ENCODE measurements at places on chromosomes 12 and 14.

GRCh38 chr12:17333287-17333686 lies 727.3 kb upstream of the LMO3 start:
- DNase-seq, result no peak

DNA sequence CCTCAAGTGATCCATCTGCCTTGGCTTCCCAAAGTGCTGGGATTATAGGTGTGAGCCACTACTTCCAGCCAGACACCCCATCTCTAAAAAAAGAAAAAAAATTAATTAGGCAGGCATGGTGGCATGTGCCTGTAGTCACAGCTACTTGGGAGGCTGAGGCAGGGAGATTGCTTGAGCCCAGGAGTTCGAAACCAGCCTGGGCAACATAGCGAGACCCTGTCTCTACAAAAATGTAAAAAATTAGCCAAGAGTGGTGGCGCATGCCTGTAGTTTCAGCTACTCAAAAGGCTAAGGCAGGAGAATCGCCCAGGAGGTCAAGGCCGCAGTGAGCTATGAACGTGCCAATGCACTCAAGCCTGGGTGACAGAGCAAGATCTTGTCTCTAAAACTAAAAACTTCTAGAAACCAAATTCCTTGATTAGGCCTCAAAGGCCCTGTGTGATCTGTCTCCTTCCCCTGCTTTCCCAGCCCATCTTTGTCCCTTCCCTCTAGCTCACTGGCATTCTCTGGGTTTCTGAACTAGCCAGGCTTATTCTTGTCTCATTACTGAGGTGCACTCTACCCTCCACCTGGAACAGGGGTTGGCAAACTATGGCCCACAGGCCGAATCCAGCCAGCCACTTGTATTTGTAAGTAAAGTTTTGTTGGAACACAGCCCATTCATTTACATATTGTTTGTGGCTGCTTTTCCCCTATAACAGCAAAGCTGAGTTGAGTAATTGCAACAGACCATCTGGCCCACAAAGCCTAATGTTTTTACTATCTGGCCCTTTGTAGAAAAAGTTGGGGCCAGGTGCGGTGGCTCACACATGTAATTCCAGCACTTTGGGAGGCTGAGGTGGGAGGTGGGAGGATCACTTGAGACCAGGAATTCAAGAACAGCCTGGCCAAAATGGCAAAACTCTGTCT lies 17.2 kb upstream of the TPCN1 start:
- DNase-seq, result no peak

DNA sequence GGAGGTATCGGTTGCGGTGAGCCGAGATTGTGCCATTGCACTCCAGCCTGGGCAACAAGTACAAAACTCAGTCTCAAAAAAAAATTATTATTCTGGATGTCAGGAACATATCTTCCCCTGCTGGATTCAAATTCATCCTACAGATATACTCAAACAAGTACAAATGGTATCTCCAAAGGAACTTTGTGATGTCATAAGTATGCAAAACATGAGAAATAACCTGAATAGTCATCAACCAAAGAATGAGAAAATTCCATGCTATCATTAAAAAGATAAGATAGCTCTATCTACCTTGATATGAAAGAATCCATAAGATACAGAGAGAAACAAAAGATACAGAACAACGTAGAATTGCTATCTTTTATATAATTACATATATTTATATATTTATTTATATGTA lies 67.7 kb downstream of the EEA1 start:
- DNase-seq, result no peak

DNA sequence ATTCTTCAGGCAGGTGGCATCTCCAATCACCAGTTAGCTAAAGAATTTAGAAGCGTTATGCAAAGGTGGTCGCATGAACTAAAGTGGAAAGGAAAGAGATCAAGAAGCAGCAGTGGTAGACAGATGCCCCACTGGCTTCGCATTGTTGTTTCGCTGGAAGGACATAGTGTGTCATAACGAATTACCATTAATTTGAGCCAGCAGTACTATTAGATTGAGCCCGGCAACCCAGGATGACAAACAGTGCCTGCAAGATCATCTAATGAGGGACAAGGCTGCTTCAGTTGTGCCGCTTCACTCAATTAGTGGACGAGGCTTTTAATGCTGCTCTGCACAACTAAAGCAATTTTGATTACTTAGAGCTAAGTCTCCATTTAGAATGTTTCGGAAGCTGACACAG lies 274.5 kb upstream of the SOX5 start:
- no peak for DNase-seq

- no peak for DNase-seq
Measured at GRCh38 chr14:65783576-65783975, 371.0 kb downstream of the FUT8 start.

DNA sequence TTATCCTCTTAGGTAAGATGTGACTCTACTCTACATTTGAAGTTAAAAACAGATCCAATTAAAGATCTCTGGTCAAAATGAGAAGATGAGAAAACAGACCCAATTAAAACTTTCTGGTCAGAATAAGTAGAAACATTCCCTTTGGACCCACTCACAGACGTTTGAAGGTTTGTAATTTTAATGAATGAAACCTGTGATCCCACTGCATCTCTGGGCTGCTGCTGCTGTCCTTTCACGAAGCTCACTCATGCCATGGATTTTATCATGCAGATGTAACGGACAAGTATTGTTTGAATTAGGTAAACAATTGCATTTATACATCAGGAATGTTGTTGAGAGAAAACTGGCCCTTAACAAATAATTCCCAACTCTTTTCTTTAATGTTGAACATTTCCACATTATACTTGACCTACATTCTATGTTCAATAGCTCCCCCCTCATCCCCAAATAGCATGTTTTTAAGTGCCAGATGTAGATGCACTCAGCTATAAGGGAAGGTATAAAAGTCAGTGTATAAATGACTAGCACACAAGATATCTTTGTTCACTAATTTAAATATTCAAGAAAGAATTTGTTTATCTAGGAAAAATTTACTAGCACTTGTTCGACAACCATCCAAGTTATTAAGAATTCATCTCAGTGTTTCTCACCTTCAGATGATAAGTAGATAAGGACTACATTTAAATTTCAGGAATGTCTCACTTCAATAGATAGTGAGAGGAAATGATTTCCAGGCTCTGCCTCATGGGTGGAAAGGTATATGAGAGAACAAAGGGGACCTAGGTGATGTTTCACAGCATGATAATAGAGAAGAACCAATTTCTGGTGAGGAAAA lies 202.3 kb upstream of the LMNTD1 start:
- no peak for DNase-seq
